ENCODE measurements at places on chromosomes 6 and 20. TPM values are rescaled to one million over a fixed set of nuclear protein-coding genes. Genes with fewer than 3 reads are reported as not detected.

DNA sequence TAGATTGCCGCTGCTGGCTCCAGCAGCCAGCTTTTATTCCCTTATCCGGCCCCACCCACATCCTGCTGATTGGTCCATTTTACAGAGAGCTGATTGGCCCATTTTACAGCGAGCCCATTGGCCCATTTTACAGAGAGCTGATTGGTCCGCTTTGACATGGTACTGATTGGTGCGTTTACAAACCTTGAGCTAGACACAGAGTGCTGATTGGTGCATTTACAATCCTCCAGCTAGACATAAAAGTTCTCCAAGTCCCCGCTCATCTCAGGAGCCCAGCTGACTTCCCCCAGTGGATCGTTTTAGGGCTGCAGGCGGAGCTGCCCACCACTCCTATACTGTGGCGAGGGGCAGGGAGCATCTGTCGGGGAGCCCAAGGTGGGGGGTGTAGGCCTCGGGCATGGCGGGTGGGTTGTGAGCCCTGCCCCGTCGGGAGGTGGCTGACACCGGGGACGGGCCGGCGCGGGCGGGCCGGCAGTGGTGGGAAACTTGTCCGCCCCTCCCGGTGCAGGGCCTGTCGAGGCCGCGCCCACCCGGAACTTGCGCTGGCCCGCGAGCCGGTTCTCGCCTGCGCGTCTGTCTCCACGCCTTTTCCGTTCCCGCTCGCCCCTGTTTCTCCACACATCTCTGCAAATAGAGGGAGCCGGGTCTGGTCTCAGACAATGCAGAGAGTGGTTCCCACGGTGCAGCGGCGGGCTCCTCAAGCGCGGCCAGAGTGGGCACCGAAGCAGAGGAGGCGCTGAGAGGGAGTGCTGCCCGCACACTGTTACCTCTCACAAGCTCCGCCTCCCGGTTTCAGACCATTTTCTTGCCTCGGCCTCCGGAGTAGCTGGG, 86.1 kb upstream of the STMND1 start:
- no peak for DNase-seq

DNA sequence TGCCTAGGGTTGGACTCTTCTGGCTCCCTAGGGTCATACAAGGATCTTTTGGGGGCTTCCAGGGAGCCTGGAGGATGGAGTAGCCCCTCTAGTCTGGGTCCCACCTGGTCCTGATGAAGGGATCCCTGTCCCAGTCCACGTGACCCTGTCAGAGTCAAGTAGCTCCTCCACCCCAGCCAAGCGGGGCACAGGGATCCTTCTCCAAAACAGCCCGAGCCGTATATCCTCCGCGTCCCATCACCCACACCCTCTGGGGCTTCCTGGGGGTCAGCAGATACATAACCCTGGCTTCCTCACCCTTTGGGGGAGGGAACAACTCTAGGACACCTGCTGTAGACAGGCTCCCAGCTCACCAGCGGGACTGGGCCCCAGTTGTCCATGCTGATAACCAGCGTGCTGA, 28.0 kb downstream of the BPIFB1 start:
- DNase-seq: no peak

DNA sequence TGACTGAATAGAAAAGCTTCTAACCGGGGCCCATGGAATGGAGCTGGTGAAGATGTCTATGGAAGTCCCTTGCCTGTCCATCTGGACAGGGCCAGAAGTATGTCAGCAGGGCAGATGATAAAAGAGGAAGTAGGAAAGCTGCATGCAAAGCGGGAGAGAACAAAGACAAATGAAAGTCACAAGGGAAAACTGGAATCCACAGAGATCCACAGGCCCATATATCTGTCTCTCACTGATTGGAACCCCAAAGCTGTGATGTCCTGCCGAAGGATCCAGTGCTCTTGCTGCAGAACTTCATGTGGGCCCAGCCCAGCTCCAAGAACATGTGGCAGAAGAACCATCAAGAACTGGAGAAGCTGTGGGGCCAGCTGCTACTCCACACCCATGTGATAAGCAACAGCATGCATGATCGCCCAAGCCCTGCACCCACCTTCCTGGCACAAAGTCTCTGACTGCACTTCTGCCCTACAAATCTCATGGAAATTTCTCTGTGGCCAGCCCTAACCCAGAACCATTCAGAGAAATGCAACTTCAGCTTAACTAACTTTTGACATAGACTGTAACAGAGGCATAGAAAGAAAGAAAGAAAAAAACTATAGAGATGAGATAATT, 716.0 kb downstream of the KIF16B start:
- DNase-seq: no peak

DNA sequence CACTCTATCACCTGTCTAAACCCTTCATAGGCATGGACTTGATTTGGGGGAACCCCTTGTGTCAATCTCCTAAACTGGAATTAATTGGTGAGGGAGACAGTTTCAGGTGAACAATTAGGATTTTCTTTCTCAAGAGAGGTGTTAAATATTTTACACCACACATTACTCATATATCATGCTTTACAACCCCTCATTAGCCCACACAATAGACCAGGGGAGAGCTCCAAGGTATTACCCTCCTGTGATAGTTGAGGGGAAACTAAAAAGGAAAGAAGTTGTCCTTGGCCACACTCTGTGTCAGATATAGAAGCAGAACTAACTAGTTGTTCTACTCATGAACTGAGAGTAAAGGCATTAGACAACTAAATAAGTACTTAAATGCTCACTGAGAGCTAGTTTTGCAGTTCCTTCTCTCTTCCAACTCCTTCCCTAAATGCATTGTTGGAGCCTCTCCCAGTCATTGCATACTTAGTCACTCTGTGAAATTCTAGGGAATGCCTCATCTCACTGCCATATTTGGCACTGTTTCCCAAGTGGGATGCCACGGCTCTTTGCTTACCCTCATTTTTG, 183.7 kb upstream of the CEP162 start:
- DNase-seq: no peak

DNA sequence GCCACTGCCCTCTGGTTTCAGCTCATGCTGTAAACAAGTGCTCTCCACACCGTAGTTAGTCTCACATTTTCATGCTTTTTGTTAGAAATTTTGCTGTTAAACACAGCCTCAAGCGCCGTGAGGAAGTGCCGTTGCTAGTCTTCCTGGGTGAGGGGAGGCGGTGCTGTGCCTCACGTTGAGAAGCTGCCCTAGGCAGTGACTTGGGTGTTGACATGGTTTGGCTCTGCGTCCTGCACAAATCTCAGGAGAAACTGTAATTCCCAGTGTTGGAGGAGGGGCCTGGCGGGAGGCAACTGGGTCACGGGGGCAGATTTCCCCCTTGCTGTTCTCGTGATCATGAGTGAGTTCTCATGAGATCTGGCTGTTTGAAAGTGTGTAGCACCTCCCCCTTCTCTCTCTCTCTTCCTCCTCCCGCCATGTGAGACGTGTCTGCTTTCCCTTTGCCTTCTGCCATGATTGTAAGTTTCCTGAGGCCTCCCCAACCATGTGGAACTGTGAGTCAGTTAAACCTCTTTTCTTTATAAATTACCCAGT, 95.8 kb downstream of the ERMARD start:
- DNase-seq: no peak

DNA sequence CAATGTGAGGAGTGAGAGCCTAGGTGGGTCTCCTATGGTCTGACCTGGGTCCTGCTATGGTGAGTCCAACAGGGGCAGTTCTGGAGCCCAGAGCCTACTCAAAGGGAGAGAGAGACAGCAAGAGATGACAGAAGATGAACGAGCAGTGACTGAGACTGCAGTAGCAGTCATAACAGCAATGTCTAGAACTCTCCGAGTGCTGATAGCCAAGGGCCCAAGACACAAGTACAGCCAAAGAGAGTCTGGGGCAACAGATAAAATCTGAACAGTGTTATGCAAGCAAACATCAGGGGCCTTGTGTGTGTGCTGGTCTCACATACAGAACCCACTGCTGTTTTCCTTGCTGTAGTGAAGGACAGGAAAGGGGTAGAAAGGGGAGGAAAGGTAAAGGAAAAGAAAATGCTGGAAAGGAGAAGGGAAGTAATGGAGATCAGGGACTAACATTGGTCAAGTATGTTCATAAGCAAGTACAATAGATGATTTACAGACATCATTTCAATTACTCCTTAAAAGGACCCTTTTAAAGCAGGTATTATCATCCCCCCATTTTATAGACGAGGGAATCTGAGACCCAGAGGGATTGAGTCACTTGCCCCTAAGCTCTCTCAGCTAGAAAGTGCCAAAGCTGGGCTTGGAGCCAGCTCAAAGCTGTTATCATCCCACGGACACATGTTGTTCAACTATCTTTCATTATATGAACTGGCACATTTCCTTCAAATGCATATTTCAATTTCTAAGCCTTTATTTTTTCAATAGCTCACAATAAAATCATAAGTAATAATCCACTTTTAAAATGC, 182.3 kb upstream of the RAB32 start:
- no peak for DNase-seq

GRCh38 chr20:7285918-7286556, 518.6 kb downstream of the BMP2 start:
- DNase-seq: peak; percentile 78

- DNase-seq: no peak
Measured at GRCh38 chr6:89260832-89261231, 43.7 kb upstream of the GABRR1 start.

- DNase-seq: no peak
Measured at GRCh38 chr6:151029970-151030369, 164.5 kb downstream of the MTHFD1L start.

DNA sequence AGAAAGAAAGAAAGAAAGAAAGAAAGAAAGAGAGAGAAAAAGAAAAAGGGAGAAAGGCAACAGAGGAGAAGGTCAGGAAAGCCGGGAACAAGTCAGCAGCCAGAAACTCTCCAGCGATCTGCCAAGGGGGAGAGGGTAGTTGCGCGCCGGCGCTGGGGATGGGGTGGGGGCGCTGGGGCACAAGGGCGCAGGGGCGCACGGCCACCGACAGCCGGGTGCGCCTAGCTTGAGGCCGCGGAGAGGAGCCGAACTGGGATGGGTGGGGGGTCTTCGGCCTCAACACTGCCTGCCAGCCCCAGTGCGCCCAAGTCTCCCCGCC, 533 bp upstream of the RSPO3 start:
- no peak for DNase-seq

- DNase-seq: no peak
Measured at GRCh38 chr6:145866456-145867396, 52.1 kb upstream of the FBXO30 start.

- no peak for DNase-seq
Measured at GRCh38 chr6:27556406-27556805, 83.5 kb upstream of the ZNF184 start.

- DNase-seq: no peak
Measured at GRCh38 chr6:163725008-163725941, 310.8 kb downstream of the QKI start.

GRCh38 chr6:148396926-148397325, 54.3 kb downstream of the SASH1 start:
- DNase-seq: no peak

- DNase-seq: no peak
Measured at GRCh38 chr6:150050846-150051245, 18.1 kb downstream of the ULBP3 start.

GRCh38 chr20:34570859-34571306, 12.4 kb downstream of the MAP1LC3A start:
- no peak for DNase-seq

- DNase-seq: no peak
Measured at GRCh38 chr6:41199552-41200246, 1.2 kb downstream of the TREML2 start.

GRCh38 chr6:36702656-36703055, 5.0 kb downstream of the RAB44 start:
- no peak for DNase-seq

DNA sequence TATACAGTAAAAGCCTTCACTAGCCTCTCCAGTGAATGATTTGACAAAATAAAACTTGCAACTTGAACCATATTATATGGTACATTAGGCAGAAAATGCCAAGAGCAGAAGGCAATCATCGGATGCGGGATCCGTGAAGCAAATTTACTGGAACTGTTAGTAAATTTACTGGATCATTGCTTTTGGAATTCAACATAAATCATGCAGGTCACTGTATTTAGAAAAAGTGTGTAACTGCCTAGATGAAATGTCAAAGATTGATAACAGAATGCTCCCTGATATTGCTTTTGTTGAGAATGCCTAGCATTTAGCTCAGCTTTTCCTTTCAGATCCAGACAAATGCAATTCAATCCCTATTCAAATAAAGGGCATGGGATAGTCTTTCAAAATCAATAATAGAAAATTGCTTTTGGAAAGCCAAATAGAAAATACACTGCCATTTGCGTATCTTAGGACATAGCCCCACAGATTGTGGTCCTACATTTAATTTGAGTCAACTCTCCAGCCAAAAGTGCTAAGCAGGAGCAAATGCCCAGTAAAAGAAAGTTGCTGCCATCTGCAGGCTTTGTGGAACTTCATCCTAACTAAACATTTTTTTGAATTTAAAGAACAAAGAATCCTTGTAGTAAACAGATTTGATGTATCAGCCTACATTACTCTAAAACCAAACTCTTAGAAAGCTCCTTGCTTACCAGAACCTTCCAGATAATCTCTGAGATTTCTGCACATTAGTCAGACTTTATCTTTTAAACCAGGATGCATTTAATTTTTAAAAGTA, 109.5 kb upstream of the HSF2 start:
- no peak for DNase-seq

- DNase-seq: peak; percentile 40
Measured at GRCh38 chr20:24378661-24379483, 90.6 kb upstream of the SYNDIG1 start.

- no peak for DNase-seq
Measured at GRCh38 chr20:23125625-23126191, 39.6 kb upstream of the CD93 start.

- no peak for DNase-seq
Measured at GRCh38 chr20:3995067-3995748, 20.1 kb downstream of the RNF24 start.

GRCh38 chr6:105677671-105678475, 275.0 kb upstream of the PREP start:
- DNase-seq: no peak

DNA sequence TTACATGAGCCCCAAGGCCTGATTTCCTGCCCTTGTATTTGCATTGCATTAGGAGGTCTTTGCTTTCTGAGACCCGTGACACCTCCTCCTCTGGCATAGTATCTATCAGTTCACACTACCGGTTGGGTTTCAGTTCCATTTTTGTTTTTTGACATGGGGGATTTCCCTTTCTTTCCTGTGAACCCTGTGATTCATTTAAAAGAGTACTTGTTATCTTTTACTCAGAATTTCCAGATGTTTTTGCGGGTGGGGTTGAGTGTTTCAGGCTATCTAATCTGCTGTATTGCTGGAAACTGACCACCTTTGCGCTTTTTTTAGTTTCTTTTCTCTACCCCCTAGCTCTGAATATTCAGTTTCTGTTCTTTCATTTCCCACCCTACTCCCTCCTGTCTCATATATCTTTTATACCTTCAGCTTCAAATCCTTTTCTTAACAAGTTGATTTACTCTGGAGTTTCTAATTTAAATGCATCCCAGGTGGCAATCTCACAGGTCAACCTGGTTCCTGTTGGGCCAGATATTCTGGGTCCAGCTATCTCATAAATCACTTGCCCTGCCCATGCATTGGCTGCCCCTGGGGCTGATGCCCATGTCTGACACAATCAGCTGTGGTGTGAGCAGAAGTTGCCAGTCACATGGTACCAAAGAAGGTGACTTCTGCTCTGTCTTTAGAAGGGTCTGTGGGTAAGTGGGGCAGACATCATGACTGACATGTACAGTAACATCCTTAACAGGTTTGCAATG, 14.3 kb upstream of the NCOA3 start:
- DNase-seq: no peak

Gene TP53TG5
- total RNA-seq: not detected

Gene RIPPLY2
- total RNA-seq: not detected

Gene TSBP1
- not detected for total RNA-seq

Gene F13A1
- total RNA-seq: 106 TPM

Gene TRAM2
- 16.8 TPM for total RNA-seq

Gene PHACTR1
- total RNA-seq: 12.7 TPM

Gene BANF2
- total RNA-seq: not detected

Gene LCA5
- total RNA-seq: 10.1 TPM

Gene SLC44A4
- 0.10 TPM for total RNA-seq

Gene ATP9A
- total RNA-seq: 24.6 TPM

Gene ZKSCAN3
- total RNA-seq: 4.7 TPM
